NCI-H1092 (cell line): ENCODE measurements at places on chromosomes 12 and 14.

DNA sequence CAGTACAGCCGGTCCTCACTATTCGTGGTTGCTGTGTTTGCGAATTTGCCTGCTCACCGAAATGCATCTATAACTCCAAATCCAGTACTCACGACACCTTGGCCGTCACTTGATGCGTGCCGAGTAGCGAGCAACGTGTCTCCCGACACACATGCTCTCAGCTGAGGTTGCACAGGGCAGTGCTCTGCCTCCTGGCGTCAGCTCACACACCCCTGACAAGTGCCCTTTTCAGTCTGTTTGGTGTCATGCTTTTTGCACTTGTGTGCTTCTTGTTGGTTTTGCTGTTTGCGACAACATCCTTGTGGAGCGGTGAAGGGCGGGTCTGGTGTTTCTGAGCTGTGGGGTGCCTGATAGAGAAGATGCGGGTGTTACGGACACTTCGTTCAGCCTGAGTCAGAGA is 110.4 kb upstream of the RFLNA start:
- DNase-seq: no peak

- DNase-seq: no peak
These were observed 709 bp downstream of the TCL1B start for GRCh38 chr14:95686935-95687334.

- no peak for DNase-seq
These were observed 17.8 kb upstream of the YAF2 start for GRCh38 chr12:42255866-42256261.

DNA sequence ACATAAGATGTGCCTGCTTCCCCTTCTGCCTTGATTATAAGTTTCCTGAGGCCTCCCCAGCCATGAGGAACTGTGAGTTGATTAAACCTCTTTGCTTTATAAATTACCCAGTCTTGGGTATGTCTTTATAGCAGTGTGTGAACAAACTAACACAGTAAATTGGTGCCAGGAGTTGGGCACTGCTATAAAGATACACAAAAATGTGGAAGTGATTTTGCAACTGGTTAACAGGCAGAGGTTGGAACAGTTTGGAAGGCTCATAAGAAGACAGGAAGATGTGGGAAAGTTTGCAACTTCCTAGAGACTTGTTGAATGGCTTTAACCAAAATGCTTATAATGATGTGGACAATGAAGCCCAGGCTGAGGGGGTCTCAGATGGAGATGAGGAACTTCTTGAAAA is 264.1 kb downstream of the DACT1 start:
- DNase-seq: no peak

DNA sequence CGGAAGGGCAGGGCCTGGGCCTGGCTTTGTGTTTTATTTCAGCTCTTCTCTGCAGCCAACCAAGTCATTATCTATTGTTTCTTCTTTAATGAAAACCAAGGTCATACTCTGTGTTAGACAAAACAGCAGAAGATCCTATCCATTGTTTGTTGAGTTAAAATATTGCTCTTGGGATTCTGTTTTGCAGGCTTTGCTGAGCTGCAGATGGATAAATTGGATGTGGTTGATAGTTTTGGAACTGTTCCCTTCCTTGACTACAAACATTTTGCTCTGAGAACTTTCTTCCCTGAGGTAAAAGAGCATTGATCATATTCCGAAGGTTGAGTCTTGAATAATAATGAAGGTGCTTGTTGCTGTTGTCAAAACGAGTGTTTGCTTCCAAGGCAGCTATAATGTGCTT is 106.6 kb downstream of the PLXNC1 start:
- no peak for DNase-seq

GRCh38 chr12:32272465-32272864 is 126.9 kb upstream of the FGD4 start:
- DNase-seq: no peak

DNA sequence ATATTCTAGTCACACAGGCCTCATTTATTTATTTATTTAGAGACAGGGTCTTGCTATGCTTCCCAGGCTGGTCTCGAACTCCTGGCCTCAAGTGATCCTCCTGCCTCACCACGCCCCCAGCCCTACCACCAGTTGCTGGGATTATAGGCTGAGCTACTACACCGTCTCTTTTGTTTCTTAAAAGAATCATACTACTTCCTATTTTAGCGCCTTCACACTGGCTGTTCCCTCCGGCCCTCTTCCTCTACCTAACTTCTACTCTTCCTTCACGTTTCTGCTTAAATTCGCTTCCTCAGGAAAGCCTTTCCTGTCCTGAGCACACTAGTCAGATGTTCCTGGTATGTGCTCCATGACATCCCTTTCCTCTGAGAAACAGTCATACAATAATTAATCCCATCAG is 6.4 kb upstream of the MRPL42 start:
- DNase-seq: no peak

DNA sequence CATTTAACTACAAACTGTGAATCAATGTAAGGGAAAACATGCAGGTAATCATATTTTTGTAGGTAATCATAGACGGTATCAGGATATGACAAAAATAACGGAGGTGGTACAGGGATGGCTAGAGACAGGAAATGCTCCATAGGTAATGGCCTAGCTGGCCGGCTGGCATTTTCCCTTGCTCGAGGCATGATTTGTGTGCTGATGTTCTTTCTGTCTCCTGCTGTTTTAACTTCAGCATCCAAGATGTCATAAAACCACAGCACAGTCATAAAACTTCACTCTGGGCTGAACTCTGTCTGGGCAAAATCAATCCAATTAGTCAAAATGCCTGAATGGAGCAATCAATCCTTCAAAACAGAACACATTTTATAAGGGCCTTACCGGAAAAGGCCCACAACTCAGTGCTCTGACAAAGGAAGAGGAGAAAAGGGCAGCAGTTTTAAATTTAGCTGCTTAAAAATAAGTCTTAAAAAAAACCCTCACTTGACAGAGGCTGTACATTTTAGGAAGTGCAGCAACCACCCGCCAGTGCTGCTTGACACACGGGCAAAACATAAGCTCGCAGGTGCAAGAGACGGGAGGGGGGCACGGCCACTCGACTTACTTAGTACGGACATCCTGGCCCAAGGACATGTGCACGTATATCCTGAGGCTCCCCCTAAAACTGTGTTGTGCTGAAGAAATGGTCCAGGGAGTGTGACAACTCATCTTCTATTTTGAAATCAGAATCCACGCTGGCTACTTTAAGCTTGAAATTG is 40.5 kb upstream of the GPR68 start:
- DNase-seq: no peak

- peak; percentile 21 for DNase-seq
These were observed 129.0 kb downstream of the ASCL4 start for GRCh38 chr12:107903341-107904061.

- no peak for DNase-seq
These were observed 130.2 kb downstream of the GCH1 start for GRCh38 chr14:54772451-54772881.

GRCh38 chr12:31325524-31325875 is 450 bp downstream of the SINHCAF start:
- no peak for DNase-seq

GRCh38 chr12:12720052-12720451 is 2.9 kb downstream of the CDKN1B start:
- no peak for DNase-seq

DNA sequence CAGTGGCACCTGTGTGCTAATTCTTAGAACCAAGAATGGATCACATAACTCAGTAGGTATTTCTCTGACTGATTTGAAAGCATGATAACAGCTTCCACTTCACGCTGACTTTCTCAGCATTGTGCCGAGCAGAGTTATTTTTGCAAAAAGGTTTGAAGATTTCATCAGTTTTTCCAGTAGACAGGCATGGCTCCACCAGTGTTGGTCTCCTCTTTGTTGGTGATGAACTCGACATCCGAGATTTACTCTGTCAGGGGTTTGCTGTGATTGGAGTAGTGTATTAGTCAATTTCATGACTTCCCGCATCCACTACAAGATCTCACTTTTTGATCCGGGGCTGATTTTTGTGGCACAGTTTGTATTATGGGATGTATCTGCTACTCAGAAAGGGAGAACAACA is 85.3 kb downstream of the PRKCH start:
- DNase-seq: no peak

DNA sequence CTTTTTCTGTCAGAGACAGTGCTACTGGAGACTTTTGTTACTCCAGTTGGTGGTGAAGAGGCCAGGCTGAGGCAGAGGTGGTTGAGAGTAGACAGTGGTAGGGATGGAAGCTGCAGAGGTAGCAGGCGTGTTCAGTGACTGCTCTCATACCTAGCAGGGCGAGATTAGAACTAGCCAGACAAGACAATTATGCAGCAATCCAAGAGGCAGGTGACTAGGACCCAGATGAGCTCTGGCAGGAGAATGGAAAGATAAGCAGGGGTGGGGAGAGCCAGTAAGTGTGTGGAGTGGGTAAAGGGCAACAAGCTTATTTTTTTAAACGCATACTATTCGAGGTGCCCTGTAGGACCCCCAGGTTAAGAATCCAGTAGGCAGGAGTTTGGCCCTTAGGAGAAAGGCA is 4.8 kb downstream of the PPP1R36 start:
- no peak for DNase-seq

DNA sequence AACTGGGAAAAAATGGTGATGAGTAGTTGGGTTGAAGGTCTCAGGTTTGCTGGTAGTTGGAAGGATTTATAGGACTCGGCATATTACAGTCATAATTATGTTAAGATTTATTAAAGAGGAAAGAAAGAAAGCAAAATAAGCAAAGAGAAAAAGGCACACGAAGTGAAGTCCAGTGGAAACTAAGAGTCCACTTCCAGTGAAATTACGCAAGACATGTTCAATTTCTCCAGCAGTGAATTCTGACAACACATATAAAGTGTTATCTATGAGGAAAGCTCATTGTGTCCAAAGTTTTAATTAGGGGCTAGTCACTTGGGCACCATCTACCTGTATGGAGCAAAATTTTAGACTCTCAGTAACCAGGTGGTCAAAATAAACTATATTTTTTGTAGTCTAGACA is 143.3 kb downstream of the CEP128 start:
- no peak for DNase-seq

GRCh38 chr14:91354979-91355685 is 62.5 kb downstream of the CCDC88C start:
- DNase-seq: peak; percentile 67

DNA sequence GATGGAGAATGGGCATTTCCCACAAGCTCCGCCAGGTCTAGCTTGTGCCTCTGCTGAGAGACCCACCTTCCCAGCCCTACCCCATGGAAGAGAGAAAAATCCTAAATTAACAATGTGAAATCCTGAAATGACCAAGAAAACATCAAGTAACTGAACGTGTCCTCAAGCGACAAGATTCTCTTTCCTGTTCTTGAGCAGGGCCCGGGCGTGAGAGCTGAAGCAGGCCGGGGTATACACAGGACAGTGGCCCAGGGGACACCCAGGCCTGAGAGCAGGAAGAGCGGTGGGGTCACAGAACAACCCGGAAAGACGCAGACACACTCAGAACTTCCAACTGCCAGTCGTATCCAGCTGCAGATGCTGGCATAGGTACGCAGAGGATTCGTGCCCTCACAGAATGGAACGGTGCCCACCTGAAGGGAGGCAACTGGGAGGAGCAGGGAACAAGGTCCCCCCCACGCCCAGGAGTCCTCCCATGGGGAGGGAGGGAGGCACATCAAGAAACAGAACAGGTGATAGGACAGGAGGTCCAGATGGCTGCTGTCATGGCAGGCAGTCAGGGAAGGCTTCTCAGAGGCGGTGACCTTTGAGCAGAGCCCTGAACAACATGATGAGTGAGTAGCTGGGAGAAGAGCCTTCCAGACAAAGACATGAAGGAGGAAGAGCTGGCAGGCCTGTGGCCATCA is 9.1 kb downstream of the RIMBP2 start:
- no peak for DNase-seq

DNA sequence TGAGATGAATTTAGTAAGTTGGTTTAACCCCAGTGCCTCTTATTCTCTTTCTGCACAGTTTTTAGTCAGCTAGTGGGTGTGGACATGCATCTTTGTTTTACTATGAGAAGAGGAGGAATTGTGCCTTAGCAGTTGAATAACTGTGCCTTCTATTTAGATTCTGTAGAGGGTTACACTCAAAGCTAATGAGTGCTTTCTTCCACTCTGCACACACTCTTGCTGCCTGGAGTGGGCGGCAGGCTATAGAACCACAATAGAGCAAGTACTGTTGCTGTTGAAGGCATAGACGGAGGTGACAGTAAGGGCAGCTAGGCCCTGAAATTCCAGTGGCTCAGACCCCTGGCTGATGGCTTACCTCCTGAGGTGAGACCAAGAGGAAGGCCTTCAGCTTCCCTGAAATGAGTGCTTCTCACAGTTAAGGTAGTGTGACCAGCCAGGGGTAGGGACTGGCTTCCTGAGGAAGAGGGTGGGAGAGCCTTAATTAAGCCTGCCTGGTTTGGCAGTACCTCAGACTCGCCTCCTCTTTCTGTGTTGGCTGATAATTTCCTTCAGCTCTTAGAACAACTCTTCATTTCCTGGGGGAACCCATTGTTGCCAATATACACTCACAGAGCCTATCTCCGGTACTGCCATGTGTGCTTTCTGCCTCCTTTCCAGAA is 24.7 kb downstream of the SUSD6 start:
- peak; percentile 20 for DNase-seq

GRCh38 chr12:71865166-71865713 is 25.7 kb downstream of the TBC1D15 start:
- no peak for DNase-seq

GRCh38 chr12:25852792-25853191 is 105.7 kb upstream of the RASSF8 start:
- DNase-seq: no peak

GRCh38 chr12:109800536-109800935 is 32.7 kb downstream of the TRPV4 start:
- no peak for DNase-seq

DNA sequence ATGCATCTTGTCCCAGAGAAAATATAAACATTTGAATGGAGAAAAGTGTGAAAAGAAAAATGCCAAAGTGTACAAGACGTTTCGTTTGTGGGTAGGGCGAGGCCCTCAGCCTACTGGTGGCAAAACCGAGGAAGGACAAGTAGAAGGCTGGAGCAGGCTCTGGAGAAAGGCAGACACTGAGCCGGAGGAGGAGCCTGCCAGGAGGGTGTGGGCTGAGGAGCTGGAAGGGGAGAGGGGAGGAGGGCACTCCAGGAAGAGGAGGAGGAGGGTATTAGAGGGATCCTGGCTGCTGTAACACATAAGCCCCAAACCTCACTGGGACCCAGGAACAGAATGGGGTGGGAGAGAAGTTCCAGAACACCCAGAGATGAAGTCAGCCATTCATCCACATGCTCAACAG is 47.7 kb downstream of the CLMN start:
- DNase-seq: no peak

DNA sequence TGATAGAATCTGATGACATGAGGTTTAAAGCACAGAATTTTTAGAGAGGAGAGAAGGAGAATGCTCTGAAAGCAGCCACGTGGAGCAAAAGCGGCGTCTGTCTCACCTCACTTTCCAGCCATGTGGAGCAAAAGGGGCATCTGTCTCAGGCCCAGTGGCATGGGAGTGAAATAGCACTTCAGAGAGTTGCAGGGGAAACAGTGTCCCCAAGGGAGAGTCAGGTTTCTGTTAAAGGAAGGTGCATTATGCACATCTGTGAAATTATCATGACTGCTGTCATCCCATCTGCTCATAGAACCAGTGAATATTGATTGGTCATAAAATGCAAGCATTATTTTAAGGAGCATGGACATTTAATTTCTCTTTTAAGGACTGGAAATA is 124.0 kb downstream of the BICD1 start:
- peak; percentile 17 for DNase-seq
